Activated T-helper 1 cell treated with anti-CD3 and anti-CD28 coated beads, Interleukin-2, amount 50 U/mL, for 16 hours (primary cell): ENCODE measurements at places on chromosomes 4 and X.

DNA sequence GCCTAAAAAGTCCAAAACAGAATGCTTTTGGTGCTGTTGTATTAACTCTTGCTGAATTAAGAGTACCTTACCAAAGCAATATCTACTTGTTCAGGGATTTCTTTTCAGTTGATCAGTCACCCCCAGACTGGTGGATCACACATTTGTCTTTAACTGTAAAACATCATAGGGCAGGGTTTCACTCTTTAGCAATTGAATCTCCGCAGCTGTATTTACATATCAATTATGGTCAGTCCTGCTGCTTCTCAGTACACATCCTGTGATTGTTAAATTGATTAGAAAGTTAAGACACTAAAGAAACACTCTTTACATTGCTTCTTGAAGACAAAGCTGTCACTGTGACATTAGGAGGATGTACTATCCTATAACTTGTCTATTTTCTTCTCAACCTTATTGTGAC lies 277.1 kb upstream of the ADGRL3 start:
- no peak for DNase-seq

GRCh38 chr4:67576059-67576466 lies 17.5 kb downstream of the STAP1 start:
- no peak for DNase-seq

- DNase-seq = no peak
Observed at GRCh38 chr4:73599182-73599581, 21.1 kb downstream of the RASSF6 start.

- DNase-seq = no peak
Observed at GRCh38 chrX:96170626-96171025, 514.0 kb upstream of the DIAPH2 start.

DNA sequence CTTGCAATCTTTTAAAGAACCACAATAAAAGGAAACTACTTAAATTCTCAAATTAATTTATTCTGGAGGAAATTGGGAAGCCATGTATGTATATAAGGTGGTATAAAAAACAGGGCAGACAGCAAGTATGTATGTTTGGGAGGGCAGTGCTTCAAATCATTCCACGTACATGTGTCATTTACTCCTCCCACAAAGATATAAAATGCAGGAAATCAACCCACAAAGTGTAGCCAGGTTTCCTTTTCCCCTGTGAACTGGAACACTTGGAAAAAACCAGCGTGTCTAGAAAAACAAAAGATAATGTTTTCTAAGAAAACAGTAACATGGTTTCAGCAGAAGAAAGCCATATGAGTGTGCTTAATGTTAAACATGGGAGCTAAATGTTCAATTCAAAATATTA lies 156.7 kb upstream of the FAM47A start:
- DNase-seq = no peak

- no peak for DNase-seq
Observed at GRCh38 chr4:86938771-86939520, 4.1 kb downstream of the AFF1 start.

GRCh38 chrX:17361620-17362019 lies 13.4 kb upstream of the NHS start:
- no peak for DNase-seq

DNA sequence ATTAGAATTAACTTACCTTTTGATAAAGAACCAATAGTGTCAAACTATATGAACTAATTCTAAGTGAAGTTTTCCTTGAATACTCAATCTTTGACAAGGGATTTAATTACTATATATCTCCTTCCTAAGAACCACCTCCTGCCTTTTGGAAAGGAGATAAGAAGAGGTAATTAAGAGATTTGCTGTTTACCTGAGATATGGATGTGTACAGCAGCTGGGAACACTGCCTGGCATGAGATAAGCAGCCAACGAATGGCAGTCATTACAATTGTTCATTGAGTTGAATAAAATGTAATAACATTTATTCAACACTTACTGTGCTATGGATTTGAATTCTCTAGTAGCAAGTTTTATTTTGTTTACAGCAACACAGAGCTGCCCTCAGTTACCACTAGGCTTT lies 407.1 kb downstream of the SPOCK3 start:
- DNase-seq = no peak

- DNase-seq = no peak
Observed at GRCh38 chrX:17674601-17675000, 62.7 kb upstream of the SCML1 start.

DNA sequence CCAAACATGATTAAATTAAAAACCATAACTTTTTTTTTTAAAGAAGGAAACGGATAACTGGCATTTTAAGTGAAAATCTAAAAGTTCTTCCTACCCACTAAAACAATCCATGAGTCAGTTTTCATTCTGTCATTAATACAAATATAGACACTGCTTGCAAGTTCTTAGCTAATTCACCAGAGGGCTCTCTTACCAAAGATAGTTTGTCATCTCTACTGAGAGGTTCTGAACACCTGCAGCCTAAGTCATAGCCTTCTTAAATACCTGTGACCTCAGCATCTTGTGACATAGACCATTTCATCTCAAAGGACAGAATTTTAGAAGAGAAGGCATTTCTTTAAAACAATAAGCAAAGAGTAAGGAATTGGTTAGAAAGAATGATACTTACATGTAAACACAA lies 65.3 kb upstream of the FAM120C start:
- DNase-seq = no peak

DNA sequence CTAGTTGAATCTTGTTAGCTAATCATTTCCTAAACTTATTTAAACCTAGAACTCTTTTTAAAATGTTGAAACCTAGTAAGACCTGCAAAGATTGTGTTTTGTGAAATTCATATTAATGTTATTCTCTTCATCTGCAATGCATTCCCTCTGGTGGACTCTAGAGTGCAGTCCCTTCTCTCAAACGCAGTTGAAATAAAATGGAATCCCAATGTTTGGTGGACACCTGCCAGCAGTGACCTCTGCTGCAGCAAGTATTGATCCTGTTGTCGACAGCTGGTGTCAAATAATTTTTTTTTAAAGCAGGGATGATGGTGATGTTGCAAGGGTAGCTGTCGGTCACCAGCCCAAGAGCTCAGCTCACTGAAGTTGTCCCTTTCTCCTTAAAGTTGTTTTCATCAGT lies 492.0 kb downstream of the ZIC3 start:
- no peak for DNase-seq
